ENCODE measurements at places on chromosomes 12 and 14. TPM values are rescaled to one million over a fixed set of nuclear protein-coding genes. Genes with fewer than 3 reads are reported as not detected.

DNA sequence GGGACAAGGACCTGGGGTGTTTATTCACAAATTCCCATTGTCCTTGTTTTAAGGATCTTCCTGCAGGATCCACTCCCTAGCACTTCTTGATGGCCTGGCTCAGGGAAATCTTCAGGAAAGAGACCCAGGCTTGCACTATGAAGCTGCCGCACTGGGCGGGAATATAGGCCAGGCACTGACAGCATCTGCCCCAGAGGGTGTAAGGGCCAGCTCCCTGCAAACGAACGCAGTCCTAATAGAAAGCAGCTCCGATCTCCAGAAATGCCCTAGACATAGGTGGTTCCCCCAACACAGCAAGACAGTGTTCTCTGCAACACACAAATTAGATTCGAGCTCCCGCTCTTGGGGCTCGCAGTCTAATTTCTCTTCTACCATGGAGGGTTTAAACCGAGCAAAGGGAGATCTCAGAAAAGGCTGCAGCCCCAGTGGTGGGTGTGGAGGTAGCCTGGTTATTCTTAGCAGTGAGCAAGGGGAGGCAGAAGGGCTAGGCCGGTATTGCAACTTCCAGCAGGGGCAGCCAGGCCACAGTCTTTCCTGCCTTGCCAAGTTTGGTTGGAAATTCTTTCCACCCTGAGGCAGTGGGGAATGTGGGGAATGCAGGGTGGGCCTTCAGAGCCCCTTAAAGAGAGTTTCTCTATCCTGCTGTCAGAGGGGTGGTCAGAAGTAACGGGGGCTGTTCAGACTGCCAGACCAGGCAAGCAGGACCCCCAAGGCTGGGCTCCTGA, 16.1 kb upstream of the WSCD2 start:
- DNase-seq: no peak

GRCh38 chr14:100714258-100714892, 12.3 kb upstream of the DLK1 start:
- DNase-seq: no peak

DNA sequence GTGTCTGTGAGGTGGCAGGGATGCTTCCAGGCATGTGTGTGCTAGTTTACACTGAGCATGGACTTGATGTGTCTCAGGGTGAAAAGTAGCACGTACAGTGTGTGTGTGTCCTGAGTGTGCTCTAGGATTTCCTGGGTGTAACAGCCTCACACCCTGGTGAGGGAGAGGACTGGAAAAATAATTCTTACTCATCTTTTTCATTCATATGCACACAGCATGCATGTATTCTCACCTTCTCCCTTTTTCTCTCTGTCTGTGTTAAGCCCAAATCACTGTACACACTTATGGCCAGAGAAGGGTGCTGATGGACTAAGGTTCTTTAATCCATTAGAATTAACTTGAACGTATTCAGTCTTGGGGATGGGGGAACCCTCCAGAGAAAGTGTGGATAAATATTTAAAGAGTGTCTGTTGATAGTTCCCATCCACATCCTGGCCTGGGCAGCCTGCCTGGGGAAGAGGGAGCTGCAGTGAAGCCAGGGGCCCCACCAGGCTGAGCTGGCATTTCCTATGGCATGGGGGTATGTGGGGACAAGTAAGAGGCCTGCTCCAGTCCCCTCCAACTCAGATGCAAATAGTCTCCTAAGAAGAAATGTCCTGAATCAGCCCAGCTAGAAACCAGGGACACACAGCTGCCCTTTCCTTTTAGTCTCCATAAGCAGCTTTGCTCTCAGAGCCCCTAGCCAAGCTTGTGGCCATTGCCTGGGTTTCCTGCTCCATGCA, 1.1 kb upstream of the HOXC8 start:
- no peak for DNase-seq

DNA sequence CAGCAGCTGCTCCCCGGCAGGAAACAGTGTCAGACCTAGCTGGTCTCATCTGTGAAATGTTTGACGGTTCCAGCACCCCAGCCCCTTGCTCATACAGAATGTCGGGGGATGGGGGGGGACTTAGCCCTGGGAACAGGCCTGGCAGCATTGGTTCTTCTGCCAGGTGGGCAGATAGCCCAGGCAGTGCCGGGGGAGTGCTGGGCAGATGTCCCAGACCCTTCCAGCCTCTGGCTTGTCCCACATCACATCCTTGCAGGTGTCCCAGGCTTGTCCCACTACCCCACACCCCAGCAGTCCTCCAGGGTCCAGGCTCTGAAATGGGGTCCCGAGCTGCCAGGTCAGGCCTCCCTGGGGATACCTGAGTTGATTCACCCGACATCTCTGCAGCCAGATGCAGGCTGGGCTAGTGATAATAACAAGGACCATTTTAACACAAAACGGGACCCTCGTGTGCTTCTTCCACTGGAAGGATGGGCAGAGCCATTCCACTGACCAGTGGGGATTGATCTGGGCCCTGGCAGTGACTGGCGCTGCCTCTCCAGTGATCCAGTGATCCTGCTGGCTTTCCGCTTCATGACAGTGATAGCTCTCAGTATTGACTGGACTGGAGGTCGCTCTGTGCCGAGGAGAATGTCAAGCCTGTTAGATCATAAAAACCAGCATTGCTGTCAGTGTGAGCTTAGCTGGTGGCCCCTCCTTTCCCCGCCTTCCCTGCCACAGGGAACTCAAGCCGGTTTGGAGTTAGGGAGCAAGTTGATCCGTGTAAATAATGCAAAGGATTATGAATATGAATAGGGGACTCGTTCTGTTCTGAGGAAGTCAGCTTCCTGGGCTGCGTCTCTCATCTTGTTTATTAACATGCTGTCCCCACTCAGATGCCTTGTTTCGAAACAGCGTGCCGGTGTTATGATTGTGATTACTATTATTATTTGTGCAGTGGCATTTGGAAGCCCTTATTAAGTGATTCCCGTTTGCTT, 180.6 kb downstream of the AACS start:
- DNase-seq: no peak

GRCh38 chr14:64123241-64123822, 170.8 kb downstream of the ESR2 start:
- DNase-seq: no peak

The EMP1 gene
- 111 TPM for polyA plus RNA-seq

The CLEC6A gene
- polyA plus RNA-seq: not detected

- DNase-seq: no peak
Observed at GRCh38 chr14:75406856-75407255, 21.0 kb upstream of the JDP2 start.

- DNase-seq: no peak
Observed at GRCh38 chr14:104428333-104428851, 151.2 kb upstream of the C14orf180 start.

The SLC38A2 gene
- 109 TPM for polyA plus RNA-seq

The HCAR3 gene
- polyA plus RNA-seq: 0.09 TPM

DNA sequence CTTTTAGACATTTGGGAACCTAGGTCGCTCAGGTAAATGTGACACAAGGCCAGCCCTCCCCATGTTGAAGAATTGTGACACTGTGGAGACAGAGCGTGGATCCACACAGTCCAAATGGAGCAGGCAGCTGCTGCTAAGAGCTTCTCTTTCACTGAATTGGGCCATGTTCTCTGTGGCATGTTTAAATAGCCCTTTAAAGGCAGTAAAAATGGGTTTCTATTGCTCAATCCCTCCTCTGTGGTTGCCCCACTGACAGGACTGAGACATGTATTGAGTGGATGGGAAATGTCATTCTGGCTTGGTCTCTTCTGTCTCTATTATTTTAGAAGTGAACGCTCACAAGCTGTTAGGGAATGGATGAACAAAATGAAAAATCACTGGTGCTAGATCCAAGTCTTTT, 84.0 kb upstream of the PRICKLE1 start:
- DNase-seq: no peak

The PLXNC1 gene
- polyA plus RNA-seq: 11.7 TPM

DNA sequence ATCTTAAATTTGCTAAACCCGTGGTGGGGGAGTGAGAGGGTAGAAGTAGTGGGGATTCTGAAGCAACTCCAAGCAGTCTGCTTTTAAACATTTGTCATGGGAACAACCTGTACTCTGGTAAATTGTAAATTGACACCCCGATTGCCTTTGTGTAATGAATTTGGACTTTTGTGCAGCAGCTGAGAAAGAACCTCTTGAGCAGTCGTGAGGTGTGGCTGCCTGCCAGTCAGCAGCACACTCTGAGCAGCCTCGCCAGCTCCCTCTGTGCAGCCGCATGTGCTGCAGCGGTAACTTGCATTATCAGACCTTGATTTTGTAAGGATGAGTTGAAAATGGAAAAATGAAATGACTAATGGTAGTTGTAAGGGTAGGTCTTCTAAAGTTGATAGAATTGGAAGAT, 74.3 kb downstream of the SUSD6 start:
- peak; percentile 45 for DNase-seq

DNA sequence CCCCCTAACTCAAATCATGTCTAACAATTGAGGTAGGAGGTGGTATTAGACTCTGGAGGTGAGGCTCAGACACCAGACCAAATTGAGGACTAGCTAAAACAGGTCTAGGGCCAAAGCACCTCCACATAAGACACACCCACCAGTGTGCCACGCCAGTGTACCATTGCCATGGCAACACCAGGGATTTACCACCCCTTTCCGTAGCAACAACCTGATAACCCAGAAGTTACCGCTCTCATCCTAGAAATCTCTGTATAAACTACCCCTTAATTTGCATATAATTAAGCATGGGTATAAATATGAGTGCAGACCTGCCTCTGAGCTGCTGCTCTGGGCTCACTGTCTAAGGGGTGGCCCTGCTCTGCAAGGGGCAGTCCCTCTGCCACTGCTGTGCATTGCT, 57.4 kb upstream of the PPP2R5C start:
- DNase-seq: no peak

The SMCO3 gene
- 0.82 TPM for polyA plus RNA-seq
